ENCODE measurements at places on chromosomes 6 and 20.

DNA sequence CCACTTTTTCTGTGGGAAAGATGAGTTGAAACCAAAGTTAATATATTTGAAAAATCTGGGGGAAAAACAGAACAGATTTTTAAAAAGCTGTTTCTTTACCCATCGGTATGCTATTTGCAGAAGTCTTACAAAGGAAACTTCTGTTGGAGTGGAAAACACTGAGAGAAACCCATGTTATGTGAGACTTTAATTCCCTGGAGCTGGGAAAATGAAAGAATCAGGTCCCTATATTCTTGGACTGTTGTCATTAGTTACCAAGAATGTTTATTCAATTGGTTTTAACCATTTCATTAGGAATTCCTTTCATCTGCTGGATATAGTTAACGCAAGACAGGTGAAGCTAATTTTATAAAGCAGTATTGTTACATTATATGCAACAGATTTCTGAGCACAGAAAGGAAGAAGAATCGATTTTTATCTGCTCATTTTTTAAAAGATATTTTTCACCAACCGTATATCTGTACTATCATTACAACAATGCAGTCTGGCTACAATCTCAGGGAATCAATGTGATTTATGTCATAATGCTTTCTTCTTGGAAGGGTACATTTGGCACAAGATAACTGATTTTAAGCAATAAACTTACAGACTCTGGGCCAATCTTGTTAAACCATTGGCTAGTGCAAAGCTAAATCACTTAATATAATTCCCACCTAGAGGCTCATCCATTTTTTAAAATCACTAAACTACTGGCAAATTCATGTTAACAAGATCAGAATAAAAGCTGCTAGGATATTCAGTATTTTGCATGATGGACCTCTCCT is 170.0 kb downstream of the MOXD1 start:
- DNase-seq: no peak

DNA sequence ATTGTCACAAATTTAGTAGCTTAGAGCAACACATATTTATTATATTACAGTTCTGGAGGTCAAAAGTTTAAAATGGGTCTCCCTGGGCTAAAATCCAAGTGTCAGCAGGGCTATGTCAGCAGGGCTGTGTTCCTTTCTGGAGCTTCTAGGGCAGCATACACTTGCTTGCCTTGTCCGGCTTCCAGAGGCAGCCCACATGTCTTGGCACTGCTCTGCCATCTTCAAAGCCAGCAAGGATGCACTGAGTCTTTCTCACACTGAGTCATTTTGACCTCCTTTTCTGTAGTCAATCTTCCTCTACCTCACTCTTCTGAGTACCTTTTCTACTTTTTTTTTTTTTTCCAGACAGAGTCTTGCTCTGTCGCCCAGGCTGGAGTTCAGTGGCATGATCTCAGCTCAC is 39.0 kb downstream of the ADGRF4 start:
- DNase-seq: no peak

DNA sequence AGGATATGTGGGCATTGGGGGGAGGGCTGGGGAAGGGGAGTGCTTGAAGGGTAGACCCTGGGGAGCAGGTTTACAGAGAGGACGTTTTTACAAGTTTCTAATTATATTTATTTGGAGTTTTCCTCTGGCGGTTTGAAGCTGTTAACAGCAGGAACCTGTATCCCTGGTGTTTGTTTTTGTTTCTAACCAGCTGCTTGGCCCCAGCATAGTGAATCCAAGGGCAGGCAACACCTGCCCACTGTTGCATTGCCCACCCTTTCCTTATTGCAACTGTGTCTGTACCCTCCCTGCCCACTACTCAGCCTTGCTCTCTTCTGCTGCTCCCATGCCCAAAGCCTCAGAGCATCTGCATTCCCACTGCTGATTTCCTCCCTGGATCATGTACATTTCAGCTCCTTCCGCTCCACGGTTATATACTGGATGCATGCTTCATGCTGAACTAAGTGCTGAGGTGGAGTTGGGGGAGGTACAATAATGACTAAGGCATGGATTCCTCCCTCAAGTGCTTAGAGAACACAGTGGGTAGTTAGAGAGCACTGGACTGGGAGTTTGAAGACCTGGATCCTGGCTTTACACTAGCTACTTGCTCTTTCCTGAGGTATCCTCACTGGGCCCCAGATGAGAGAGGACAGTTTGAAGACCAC is 6.0 kb downstream of the SCUBE3 start:
- DNase-seq: no peak

GRCh38 chr20:3674995-3675900 is 6.6 kb downstream of the ADAM33 start:
- DNase-seq: no peak

DNA sequence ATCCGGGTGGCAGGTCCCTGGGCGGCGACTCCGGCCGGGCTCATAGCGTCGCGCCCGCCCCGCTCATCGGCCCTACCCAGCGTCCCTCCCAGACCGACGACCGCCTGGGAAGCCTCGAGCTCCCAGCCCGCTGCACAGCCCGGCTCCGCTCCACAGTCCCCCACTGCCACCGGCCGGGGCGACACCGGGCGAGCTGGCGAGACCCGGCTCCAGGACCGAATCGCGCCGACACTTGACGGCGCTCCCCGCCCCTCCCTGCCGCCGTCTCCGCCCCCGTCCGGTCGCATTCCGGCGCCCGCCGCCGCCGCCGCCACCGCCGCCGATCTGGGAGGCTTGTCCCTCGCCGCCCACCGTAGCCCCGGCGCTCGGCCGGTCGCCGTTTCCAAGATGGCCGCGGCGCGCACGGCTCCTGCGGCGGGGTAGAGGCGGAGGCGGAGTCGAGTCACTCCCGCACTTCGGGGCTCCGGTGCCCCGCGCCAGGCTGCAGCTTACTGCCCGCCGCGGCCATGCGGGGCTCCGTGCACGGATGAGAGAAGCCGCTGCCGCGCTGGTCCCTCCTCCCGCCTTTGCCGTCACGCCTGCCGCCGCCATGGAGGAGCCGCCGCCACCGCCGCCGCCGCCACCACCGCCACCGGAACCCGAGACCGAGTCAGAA is at the start of gene MAP3K4:
Gene MAP3K4, plus strand, starts transcription at position 364 of the 655 bp plus-strand sequence. Its CDS starts 163 bp downstream, at position 527.
- peak; percentile 87 for DNase-seq

GRCh38 chr20:59632541-59633113 is 28.3 kb downstream of the PHACTR3 start:
- DNase-seq: no peak

DNA sequence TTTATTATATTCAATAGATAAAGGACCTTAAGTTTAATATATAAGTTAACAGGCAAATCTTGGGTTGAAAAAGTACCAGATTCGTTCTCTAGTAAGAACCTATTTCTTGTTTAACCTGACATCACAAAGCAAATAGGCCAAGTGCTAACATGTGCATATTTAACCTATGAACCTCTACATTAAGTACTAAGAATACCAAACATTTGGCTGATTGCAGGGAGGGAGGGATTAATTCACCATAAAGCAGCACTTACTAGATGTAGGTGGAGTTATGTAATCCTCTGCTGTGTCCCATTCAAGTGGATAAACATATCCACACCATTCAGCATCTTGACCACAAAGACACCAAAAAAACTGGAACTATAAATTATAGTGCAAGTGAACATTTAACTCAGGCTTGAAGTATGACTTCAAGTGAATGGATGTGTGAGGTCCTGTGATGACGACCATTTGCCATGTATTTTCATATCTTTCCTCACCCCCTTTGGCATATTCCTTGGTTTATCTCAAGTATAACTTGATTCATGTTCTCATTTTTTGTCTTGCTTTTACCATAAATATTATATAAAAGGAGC is 10.2 kb downstream of the STX11 start:
- DNase-seq: no peak

- peak; percentile 34 for DNase-seq
Observed at GRCh38 chr6:156881687-156882629, 104.8 kb downstream of the ARID1B start.
